ENCODE measurements at places on chromosomes 1 and 21.

DNA sequence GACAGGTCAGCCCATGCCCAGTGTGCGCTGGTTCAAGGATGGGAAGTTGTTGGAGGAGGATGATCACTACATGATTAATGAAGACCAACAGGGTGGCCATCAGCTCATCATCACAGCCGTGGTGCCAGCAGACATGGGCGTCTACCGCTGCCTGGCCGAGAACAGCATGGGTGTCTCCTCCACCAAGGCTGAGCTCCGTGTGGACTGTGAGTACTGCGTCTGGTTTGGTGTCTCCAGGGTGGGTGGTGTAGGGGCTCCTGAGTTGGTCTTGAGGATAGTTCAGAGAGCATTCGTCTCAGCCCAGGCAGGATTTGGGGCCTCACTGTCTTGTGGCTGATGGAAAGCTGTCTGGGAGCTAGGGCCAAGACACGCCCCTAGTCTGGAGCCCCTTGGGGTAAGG lies 83.2 kb downstream of the TRIM11 start:
- DNase-seq, result no peak

GRCh38 chr1:31423418-31423947 lies 10.5 kb downstream of the SERINC2 start:
- DNase-seq, result no peak

DNA sequence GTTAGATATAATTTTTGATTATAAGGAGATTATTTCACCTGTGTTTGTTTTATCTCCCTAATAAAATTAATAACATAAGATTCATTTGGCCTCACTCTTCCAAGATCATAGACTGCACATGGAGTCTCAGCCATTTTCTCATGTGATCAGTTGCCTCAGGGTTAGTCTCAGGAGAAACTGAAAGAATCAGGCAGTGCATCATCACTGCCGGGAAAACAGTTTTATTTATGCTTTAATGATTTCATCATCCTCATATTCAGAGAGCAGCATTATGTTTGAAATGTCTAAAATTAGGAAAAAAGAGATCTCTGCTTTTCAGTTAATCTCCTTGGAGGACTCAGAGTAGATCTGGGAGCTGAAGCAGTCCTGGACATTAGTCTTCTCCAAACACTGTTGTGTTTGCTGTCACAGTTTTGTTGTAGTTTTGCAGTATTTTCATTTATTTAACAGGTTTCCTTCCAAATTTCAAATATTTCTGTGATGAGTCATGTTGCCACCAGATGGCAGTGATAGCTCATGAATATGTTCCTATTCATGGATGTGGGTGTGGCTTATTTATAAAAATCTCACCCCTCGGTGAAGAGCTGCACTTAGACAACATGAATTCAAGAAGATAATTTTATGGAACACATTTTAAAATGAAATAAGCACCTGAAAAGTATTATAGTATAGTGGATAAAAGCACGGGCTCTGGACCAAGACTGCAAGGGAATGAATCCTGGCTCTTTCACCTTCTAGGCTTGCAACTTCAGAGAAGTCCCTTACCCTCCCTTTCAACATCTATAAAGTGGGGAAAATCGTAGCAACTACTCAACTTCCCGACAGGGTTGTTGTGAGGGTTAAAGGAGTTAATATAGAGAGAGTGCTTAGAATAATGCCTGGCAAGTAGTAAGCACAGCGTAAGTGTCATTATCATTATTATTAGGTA lies 31.2 kb downstream of the CHD1L start:
- DNase-seq, result peak; percentile 56

DNA sequence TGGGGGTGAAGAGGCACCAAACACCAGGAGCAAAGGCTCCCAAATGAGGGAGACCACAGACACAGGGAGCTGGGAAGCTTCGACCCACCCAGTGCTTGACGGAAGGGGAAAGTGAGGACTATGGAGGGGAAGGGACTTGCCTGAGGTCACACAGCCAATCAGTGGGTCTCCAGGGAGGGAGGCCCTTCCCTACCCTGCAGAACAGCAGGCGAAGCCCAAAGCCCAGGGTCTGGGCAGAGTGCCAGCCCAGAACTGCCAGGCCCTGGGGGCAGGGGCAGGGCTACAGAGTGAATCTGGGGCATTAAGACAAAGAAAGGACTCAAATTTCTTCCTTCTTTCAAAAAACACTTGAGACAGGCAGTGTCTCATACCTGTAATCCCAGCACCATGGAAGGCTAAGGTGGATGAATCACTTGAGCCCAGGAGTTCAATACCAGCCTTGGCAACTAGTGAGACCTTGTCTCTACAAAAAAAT lies 45.5 kb upstream of the ECE1 start:
- DNase-seq, result no peak

DNA sequence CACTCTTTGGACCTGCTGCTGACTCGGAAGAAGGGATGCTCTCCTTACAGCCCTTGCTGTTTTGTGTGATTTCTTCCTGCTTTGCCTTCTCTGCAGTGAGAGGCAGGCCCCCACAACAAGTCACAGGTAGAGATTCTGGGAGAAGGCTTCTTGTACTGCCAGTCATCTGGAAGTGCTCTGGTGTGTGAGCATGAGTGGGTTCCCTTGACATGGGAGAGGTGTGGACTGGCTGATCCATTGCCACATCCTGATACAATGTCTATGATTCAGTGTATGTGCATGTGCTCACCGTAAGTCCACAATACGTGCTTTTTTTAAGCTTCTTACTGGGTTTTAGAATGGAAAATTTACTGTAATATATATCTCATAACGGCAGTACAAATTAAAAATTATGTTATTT lies 46.0 kb upstream of the PLA2G4A start:
- DNase-seq, result no peak

GRCh38 chr1:201094832-201095231 lies 17.4 kb downstream of the CACNA1S start:
- DNase-seq, result no peak

GRCh38 chr1:6477039-6477820 lies 11.3 kb upstream of the TNFRSF25 start:
- DNase-seq, result no peak

DNA sequence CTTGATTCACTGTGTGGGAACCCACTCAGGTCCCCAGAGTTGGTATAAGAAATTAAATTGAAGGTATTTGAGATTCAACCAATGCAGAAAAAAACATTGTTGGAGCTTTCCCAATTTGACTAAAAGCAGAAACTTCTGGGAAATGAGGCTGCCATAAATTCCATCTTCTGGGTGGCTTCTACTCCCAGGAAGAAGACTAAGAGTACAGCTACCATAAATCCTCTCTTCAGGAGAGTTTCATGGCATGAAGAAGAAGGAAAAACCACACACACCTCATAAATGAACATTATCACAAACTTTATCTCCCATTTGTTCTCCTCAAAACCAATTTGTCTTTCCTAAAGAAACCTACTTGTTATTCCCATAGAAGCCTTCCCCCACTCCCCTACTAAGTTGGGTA lies 283.9 kb downstream of the DPYD start:
- DNase-seq, result no peak

DNA sequence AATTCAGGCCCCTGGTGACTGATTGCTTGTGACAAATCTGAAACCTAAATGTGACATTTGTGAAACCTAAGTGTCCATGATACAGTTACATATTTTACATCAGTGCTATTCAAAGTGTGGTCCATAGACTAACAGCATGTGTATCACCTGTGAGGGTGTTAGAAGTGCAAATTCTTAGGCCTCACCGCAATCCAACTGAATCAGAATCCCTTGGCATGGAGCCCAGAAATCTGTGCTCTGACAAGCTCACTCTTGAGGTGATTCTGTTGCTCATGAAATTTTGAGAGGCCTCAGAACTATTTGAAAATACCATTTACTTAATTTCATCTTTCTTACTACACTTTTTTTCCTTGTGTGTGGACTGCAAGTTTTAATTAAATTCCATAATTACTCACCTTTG lies 587.9 kb downstream of the ADGRL2 start:
- DNase-seq, result no peak

DNA sequence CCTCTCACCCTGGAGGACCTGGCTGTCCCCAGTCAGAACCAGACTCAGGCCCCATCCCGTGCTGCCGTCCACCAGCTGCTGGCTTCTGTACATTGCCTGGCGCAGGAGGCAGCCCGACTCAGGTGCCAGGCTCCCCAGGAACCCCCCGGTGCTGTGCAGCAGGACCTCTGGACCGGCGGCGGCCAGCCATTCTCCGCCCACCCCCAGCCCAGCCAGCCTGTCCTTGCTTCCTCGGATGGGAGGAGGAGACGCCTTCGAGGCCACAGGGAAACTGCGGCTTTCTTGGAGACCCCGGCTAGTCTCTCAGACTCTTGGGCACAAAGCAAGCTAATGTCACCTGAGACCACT lies 4.4 kb downstream of the C1orf167 start:
- no peak for DNase-seq

- peak; percentile 29 for DNase-seq
Measured at GRCh38 chr1:157369808-157370521, 182.3 kb downstream of the FCRL5 start.

- no peak for DNase-seq
Measured at GRCh38 chr1:51410568-51411460, 80.5 kb upstream of the TTC39A start.

- DNase-seq, result no peak
Measured at GRCh38 chr1:53615101-53615500, 123.9 kb downstream of the GLIS1 start.

DNA sequence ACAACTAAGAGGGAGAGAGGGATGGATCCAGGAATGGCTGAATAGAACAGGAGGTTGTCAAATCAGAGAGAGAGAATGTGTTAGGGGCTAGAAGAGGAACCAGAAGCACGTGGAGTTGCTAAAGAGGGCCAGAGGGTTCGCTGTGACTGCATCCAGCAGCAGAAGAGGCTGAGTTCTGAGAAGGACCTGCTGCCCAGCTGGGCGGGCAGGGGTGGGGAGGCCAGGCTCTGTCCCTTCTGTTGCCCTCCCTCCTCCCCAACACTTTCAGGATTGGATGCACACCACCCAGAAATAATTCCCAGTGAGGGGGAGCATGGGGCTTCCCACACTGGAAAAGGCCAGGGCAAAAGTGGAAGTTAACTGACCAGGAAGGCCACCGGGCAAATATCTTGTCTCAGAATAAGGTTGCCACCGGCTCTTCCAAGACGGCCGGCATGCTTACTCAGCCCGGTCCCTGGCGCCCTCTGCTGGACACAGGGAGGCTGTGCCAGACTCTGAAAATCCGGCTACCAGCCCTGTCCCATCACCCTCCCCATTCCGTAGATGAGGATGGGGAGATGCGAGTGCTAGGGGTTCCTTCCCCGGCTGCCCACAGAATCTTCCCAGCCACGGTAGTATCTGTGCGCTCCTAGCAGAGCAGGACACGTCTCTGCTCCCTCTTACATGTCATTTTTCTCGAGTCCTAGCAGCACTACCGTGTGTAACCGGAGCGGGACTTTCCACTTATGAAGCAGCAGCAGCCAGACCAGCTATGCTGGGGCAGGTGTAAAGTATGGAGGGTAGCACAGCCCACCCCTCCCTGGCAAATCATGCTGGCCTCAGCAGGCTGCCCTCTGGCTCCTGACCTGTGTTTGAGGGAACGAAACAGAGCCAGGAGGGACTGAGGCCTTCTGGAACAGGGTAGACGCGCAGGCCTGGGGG lies 46.8 kb upstream of the A3GALT2 start:
- DNase-seq, result peak; percentile 50

DNA sequence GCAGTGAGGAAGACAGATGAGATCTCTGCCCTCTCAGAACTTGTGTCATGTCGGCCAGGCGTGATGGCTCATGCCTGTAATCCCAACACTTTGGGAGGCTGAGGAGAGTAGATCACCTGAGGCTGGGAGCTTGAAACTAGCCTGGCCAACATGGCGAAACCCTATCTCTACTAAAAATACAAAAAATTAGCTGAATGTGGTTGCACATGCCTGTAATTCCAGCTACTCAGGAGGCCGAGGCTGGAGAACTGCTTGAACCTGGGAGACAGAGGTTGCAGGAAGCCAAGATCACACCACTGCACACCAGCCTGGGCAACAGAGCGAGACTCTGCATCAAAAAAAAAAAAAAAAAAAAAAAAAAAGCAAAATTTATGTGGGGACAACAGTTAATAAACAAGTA lies 40.9 kb upstream of the RALGPS2 start:
- DNase-seq, result no peak

- no peak for DNase-seq
Measured at GRCh38 chr1:170800265-170800664, 135.1 kb upstream of the MROH9 start.

GRCh38 chr1:176733661-176734060 lies 270.7 kb downstream of the PAPPA2 start:
- no peak for DNase-seq

DNA sequence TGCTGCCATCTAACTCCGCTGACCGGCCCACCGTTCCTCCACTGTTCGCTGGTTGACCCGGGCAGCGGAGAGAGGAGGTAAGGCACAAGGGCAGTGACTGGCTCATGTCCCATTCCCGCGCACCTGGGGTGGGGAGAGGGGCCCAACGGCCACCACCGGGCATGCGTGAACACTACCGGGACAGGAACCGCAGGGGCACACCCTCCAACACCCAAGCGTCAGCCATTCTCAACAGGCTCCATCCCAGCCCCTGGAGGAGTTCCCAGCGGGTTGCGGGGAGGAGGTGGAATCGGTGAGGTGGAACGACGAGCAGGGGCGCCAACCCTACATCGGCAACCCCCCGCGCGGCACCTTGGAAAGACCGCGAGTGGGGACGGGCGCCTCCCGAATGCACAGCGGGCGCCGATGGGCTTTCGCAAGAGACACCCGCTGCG lies 126.7 kb downstream of the LIPI start:
- DNase-seq, result no peak

- DNase-seq, result no peak
Measured at GRCh38 chr1:183048087-183049085, 25.2 kb downstream of the LAMC1 start.

DNA sequence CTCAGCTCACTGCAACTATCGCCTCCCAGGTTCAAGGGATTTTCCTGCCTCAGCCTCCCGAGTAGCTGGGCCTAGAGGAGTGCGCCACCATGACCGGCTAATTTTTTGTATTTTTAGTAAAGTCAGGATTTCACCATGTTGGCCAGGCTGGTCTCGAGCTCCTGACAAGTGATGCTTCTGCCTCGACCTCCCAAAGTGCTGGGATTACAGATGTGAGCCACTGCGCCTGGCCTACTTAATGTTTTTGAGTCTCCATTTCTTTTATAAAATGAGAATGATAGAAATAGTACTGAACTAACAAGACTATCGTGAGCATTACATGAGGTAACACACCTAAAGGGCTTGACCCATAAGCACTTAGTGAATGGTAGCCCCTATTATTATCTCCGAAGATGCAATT lies 21.4 kb downstream of the NUAK2 start:
- DNase-seq, result no peak
